ENCODE measurements at places on chromosomes 3 and 15.
A peak's percentile ranks its signal among the peaks of the same experiment; 100 is the strongest.

GRCh38 chr15:101615986-101616848, 36.0 kb downstream of the TM2D3 start:
- DNase-seq, result peak; percentile 40

GRCh38 chr15:52808441-52808840, 18.3 kb upstream of the ONECUT1 start:
- no peak for DNase-seq

- DNase-seq, result no peak
These were observed 22.1 kb downstream of the SATB1 start for GRCh38 chr3:18403061-18403460.

- DNase-seq, result peak; percentile 78
These were observed at the start of gene SRP14 for GRCh38 chr15:40038638-40039543. SRP14 (minus strand) TSS chr15:40039181; CDS start chr15:40039116, 65 bp downstream.

DNA sequence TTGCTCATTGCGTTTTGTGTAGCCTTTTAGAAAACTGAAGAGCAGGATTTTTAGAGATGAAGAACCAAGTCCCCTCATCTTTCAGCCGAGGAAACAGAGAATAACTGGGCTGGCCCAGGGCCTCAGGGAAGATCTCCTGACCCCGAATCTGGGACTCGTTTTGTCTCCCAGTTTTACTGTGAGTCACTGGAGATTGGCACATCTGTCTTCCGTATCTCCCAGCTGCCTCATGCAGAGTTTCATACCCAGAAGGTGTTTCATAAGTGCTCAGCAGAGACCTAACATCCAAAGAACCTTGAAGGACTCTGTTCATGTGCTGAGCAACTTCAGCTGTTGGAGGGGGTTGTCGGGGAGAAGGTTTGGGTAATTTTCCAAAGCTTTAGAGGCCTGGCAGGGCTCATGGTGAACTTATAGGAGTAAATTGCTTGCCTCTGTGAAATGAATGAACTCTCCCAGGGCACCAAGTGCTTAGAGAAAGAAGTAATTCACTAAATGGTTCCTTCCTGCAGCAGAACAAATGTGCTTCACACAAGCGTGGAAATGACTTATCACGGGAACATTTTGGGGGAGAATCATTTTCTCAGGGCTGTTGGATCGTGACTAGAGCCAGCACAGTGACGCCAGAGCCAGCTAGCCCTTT, 121.4 kb downstream of the FAM43A start:
- no peak for DNase-seq

GRCh38 chr15:99345832-99346462, 94.7 kb downstream of the LRRC28 start:
- no peak for DNase-seq

DNA sequence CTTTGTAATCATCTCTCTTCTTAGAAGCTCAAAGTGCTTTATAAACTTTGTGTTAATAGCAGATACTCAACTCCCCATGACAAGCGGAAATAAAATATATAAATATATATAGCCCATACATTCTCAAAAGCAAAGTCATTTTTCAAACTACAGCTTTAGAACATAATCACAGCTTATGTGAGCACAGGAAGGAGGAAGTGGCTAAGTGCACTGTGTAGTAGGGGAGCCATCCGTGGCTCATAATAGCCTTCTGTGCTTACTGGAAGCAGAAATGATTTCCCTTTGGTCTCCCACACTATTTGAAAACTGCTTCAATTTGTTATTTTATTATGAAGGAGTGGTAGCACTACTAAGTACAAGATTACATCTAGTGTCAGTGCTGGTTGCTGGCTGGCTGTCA, 151.4 kb upstream of the ARL6 start:
- no peak for DNase-seq

- DNase-seq, result no peak
These were observed 53.5 kb downstream of the TLNRD1 start for GRCh38 chr15:81054236-81054635.

GRCh38 chr15:40955141-40955903, 2.1 kb downstream of the CHAC1 start:
- DNase-seq, result no peak

DNA sequence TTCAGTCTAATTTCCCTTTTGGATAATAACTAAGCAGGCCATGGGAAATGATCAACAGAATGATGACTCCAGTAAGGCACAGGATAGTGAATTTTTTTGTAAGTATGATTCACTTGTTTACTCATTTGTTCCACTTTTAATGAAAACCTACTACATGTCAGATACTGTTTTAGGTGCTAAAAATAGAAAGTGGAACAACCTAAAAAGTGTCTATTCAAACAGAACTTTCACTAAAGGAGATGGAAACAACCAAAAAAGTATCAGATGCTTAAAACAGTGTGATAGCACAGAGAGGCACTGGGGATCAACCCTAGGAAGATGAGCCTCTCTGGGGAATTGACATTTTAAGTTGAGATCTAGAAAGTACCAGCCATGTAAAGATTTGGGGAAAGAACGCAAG, 11.1 kb downstream of the RYK start:
- no peak for DNase-seq

DNA sequence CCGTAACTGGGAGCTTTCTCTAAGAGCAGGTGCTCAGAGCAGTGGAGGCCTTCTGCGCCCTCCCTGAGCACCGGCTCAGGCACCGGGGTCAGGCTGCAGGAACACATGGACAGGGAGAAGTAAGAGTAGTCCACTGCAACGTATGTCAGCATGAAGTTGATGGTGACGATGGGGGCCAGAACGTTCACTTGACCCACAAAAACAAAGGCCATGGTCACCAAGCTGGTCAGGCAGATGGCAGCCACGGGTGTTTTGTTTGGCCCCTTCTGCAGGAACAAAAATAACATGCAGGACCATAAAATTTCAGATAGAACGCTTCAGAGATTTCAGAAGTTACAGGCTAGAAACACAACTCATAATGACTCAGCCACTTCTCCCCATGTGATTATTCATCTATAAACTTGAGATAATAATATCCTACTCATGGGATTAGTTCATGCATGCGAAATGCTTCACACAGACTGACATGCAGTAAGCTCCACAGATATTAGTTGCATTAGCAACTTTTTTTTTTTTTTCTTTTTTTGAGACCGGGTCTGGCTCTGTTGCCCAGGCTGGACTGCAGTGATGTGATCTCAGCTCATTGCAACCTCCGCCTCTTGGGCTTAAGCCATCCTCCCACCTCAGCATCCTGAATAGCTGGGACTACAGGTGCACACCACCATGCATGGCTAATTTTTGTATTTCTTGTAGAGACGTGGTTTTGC, 52.2 kb upstream of the HEG1 start:
- DNase-seq, result peak; percentile 91

GRCh38 chr3:38960042-38960622, 91.6 kb downstream of the SCN11A start:
- no peak for DNase-seq

- DNase-seq, result no peak
These were observed 320.0 kb upstream of the RARB start for GRCh38 chr3:25107918-25108617.

DNA sequence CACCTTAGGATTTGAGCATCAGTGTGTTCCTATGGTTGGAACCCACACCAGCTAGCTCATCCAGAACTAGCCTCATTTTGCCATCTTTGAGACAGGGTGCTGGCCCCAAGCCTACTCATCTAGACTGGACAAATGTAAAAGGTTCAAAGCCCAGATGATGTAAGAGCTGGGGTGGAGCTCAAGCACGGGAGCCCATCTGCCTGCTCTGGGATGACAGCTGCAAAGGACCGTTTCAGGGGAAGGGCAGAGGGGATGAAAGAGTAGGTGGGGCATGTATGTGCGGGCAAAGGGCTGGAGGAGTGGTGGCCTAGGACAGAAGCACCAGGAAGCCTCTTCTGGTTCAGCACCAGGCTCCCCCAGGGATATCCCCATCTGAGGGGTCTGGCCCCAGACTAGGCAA, 15.8 kb downstream of the CLK3 start:
- no peak for DNase-seq

GRCh38 chr3:61239871-61240270, 11.4 kb downstream of the FHIT start:
- no peak for DNase-seq

GRCh38 chr3:32994045-32994444, 42.6 kb downstream of the CCR4 start:
- DNase-seq, result no peak

DNA sequence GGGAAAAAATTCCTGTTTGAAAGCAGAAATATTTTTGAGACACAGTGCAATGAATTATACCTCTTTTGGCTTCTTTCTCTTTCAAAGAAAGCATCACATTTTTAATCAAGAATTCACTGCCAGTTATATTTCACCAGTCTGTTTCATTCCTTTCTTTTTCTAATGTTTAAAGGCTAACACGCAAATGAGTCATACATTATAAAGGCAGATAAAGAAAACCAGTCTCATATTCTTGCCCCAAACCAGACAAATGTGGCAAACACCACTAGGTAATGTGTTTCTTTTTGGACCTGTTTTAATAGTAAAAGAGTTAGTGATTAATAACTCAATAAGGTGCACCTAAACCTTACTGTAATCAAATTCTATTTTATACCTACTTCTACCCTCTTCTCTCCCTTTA, 83.8 kb downstream of the PLOD2 start:
- DNase-seq, result no peak

DNA sequence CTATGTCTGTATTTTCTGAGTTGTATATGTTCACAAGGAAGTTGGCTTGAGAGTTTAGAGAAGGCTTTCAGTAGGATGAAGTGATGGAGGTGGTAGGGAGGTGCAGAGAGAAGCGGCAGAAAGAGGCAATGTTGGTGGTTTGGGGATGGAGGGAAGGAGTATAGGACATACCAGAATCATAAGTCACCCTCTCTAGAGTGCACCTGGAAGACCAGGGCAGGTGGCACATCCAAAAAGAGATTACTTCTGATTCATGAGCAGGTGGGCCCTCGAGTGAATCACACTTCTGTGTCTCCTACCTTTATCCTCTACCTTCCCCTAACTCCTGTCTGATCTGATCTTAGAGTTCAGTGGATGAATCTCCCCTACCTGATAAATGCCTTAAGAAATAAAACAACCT, 41.8 kb upstream of the MRPL3 start:
- DNase-seq, result no peak

- DNase-seq, result no peak
These were observed 121.6 kb downstream of the FOXP1 start for GRCh38 chr3:71461749-71462483.

GRCh38 chr3:16482770-16483531, 30.5 kb downstream of the RFTN1 start:
- DNase-seq, result no peak

GRCh38 chr3:68984011-68984530, 29.4 kb downstream of the EOGT start:
- no peak for DNase-seq

GRCh38 chr3:58563386-58564035, 13.7 kb downstream of the FAM107A start:
- peak; percentile 85 for DNase-seq

GRCh38 chr3:13015286-13016082, 57.7 kb downstream of the IQSEC1 start:
- no peak for DNase-seq

DNA sequence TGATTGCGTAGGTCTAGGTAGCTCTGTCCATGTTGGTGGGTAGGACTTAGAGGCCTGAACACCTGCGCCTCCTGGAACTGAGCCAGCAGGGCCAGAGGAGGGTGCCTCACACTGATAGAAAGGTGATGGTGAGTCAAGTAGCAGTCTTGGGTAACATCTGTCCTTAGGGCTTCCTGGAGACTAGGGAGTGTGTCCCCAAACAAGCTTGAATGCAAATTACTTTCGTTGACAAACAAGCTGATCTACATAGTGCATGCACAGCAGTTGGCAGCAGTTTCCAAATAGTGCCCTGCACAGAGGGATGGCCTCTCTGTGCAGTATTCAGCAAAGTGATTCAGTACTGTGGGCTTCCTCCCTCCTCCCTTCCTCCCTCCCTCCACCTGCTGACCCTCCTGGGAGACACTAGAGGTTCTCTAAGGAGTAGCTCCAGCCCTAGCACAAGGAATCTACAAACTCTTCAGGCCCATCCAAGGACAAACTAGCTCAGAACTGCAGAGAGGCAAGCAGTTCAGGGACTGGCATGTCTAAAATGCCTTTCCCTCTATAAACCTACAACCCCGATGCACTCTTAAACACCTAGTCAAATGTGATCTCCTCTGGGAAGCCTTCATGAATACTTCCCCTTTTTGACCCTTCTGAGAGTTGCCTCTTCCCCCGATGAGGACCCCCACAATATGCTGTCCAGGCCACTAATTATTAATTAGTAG, 61.0 kb downstream of the TLE3 start:
- DNase-seq, result no peak

- DNase-seq, result no peak
These were observed 234.5 kb upstream of the ZBTB20 start for GRCh38 chr3:115381573-115381912.

GRCh38 chr3:46350262-46350565, 3.7 kb upstream of the CCR2 start:
- no peak for DNase-seq

DNA sequence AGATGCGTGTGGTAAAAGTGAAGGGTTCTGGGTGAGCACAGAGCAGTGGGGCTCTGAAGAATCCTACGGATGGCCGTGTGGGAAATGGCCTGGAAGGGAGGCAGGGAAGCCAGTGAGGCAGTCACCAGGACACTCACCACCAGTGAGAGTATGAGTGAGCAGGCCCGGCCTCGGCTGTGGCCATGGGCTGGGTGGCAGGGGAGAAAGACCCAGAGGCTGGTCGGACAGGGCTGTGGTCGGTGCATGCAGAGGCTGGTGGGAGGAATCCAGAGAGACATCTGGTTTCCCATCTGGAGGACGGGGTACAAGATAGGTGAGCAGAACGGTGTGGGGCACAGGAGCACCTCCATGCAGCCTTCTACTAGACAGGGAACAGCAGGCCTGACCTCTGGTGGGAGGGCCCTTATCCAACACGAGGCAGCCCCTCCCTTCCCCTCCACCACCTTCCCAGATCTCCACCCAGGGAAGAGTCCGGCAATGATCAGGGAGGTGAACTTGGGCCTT, 10.1 kb downstream of the PCSK6 start:
- DNase-seq, result no peak

DNA sequence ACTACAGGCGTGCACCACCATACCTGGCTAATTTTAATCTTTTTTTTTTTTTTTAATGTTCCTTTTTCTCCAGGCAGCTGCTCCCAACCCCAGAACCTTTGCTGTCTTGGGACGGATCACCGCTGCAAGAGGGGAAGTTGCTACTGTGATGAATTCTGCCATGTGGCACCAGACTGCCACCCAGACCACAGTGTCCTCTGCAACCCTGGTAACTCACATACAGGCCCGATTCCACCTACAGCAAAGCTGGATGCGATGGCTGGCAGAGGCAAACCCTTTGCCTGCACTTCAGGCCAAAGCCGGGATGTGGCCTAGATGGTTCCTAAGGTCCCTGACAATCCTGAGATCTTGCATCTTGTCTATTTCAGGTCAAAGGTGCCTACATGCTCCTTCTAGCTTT, 12.7 kb upstream of the MUC20 start:
- no peak for DNase-seq

DNA sequence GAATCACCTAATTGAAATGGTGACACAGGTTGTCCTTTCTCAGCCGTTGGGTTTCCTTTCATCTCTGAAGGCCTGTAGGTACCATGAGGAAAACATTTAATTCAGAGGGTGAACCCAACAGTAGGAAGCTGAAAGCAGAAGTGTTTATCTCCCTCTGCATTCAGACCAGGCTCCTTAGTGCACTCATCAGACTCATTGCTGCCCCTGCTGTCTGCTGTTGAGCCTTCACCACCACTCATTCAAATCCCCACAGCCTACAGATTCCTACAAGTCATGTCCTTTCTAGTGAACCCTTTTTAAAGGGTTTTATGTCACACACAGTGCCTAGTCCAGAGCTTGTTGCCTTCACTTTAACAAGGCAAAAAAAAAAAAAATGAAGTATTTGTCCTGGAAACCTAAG, 13.4 kb downstream of the WDR48 start:
- no peak for DNase-seq

- no peak for DNase-seq
These were observed 230.7 kb downstream of the SATB1 start for GRCh38 chr3:18194431-18194830.

All from RCC 7860 (cell line).